AML-193 (cell line): ENCODE measurements at places on chromosomes 6 and 20.

DNA sequence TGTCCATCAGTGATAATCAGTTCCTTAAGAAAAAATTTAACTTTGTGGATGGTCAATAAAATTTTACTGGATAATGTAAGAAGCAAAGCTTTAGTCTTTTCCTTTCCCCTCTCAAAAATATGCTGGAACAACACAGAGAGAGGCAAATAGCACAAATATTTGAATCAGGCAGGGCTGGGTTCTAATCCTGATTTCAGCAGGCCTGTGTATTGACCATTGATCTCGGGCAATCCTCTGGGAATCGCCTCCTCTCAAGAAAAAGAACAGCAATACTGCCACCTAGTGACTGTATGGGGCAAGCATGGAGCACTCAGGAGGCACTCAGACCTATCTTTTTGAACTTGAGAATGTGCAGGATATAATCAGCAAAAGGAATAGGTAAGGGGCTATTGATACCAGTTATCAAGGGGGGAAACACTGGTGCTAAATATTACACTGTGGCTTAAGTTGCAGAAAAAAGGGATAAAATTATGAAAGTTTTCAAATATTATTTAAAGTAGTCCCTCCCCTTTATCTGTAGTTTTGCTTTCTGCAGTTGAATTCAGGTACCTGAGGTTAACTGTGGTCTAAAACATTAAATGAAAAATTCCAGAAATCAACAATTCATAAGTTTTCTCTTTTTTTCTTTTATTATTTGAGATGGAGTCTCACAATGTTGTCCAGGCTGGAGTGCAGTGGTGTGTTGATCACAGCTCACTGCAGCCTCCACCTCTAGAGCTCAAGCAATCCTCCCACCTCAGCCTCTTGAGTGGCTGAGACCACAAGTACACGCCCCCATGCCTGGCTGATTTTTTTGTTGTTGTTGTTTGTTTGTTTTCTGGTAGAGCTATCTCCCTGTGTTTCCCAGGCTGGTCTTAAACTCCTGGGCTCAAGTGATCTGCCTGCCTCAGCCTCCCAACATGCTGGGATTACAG is 91.8 kb upstream of the NHSL1 start:
- peak; percentile 52 for DNase-seq

GRCh38 chr6:53399027-53399344 is 50.2 kb upstream of the ELOVL5 start:
- no peak for DNase-seq

- DNase-seq = no peak
Observed at GRCh38 chr6:68326762-68327161, 308.3 kb upstream of the ADGRB3 start.

DNA sequence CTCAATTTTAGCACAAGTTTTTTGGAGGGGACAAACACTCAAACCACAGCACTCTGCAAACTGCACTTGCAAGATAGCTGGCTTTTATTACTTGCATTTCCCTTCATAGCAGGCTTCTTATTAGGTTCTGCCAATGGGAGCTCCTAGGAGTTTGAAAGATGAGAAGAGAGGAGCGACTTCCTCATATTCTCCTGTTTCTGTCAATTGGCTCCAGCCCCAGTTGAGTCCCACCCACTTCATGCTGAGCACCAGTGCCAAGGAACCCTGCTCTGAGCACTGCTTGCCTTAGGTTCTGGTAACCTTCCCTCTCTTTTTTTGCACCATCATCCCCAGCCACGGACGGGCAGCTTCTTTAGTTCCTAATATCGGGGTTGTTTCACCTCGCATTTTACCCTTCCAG is 67.9 kb downstream of the PSMB1 start:
- DNase-seq = no peak

GRCh38 chr20:57122536-57123489 is 143.6 kb downstream of the BMP7 start:
- DNase-seq = no peak

GRCh38 chr20:52105442-52106422 is 85.8 kb downstream of the ZFP64 start:
- DNase-seq = no peak

- DNase-seq = no peak
Observed at GRCh38 chr6:144845186-144845585, 560.1 kb downstream of the UTRN start.

GRCh38 chr20:18628330-18628920 is 40.6 kb downstream of the DTD1 start:
- no peak for DNase-seq
